ENCODE measurements at places on chromosomes 3 and 15.

GRCh38 chr3:107985496-107985895 is 105.3 kb downstream of the CD47 start:
- DNase-seq, result no peak

DNA sequence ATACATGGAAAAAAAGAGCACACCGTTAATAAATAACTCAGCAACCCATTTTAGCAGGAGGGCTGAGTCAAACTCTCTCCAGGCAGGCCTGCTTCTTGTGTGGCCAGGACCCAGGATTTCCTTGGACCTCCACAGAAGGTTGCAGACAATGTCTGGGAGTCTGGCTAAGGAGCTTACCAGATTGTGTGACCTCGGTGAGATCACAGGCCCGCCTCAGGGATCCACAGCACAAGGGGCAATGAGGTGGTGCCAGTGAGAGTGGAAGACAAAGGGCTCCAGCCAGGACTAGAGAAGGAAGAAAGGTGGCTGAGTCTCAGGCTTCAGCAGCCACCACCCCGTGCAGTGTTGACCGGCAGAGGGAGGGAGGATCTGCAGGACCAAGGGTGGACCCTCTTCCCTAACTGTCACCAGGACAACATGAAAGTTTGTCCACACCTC is 32.2 kb upstream of the SEC22A start:
- peak; percentile 12 for DNase-seq

GRCh38 chr3:151580591-151580990 is 119.7 kb upstream of the IGSF10 start:
- DNase-seq, result peak; percentile 93

- DNase-seq, result no peak
Observed at GRCh38 chr3:7254251-7254650, 393.3 kb downstream of the GRM7 start.

GRCh38 chr15:84915606-84915958 is 31.1 kb downstream of the SLC28A1 start:
- no peak for DNase-seq

- no peak for DNase-seq
Observed at GRCh38 chr3:34073111-34073510, 274.7 kb downstream of the PDCD6IP start.

DNA sequence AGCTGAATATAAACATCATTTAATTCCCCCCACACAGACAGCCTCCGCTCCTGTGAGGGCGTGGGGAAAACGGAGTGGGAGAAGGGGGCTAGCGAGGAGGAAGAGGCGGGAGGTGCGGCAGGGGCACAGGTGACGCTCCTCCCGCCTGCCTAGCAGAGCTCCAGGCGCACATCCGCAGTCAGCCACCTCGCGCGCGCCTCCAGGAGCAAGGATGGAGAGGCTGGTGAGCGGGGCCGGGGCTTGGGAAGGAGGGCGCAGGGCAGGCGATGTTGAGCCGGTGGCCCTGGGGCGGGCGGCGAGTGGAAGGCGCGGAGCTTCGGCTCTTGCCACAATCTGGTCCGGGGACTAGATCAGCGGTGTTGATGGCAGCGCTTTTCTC is at the start of gene CD200:
CD200 (plus strand) TSS at position 155 of the 379 bp plus-strand sequence; CDS start at position 212, 57 bp downstream.
- DNase-seq, result peak; percentile 57

- DNase-seq, result no peak
Observed at GRCh38 chr15:42734076-42734672, 2.8 kb downstream of the CDAN1 start.

- DNase-seq, result no peak
Observed at GRCh38 chr15:93274257-93274656, 185.2 kb upstream of the RGMA start.

DNA sequence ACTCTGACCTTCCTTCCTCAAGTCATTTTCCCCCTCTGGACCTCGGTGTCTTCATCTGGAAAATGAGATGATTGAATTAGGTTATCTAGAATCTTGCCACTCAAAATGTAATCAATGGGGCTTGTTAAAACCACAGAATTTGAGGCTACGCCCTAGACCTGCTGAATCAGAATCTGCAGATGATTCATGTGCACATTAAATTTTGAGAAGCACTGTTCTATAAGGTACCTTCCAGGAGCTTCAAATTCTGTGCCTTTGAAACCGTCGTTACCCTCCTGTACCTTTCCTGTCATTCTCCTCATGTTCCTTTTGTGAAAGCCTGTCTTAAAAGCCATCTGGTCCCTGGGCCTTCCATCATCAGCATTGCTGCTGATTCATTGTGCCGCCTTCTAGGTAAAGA is 172.4 kb upstream of the TOPAZ1 start:
- no peak for DNase-seq

DNA sequence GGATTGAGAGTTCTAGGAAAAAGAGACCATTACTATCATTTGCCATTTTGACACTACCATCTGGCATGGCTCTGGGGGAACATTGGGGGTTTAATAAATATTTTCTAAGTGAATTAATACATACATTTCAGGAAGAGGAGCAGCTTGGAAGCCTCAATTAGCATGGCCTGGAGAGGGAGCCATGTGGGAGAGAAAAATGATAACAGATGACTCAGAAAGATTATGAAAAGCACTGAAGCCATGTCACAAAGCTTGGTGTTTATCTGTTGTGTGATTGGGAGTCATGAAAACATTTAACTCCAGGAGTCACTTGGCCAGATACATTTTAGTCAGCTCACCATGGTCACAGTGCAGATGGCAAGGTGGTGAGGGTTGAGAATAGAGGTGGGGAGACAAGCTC is 121.0 kb downstream of the SSR3 start:
- DNase-seq, result peak; percentile 28

DNA sequence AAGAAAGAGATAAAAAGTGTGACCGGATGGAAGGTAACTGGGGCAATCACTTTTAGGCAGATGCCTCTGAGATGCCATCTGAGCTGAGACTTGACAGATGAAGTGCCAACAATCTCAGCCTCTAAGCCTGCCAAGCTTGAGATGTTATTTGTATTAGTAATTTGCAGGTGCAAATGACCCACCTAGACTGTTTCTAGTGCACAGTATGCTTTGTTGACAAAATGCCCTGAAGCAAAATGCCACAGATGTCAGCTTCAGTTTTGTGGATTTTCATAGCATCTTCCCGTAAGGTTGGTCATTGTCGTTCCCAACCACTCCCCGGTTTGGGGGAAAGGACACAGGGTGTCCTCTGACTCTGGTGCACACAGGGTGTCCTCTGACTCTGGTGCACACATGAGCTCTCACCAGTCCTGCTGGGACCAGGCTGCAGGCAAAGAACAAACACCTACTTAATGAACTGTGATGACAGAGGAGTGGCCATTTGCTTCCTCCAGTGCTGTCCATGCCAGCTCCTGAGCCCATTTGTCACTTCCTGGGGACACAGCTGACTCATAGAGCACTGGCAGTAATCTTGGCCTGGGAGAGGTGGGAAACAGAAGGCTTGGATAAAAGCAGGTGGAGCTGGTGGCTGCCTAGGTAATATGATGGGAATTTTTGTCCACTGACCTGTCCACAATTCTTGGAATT is 16.7 kb upstream of the PPP1R2 start:
- DNase-seq, result no peak

GRCh38 chr3:138678086-138678485 is 69.5 kb downstream of the FAIM start:
- DNase-seq, result no peak

DNA sequence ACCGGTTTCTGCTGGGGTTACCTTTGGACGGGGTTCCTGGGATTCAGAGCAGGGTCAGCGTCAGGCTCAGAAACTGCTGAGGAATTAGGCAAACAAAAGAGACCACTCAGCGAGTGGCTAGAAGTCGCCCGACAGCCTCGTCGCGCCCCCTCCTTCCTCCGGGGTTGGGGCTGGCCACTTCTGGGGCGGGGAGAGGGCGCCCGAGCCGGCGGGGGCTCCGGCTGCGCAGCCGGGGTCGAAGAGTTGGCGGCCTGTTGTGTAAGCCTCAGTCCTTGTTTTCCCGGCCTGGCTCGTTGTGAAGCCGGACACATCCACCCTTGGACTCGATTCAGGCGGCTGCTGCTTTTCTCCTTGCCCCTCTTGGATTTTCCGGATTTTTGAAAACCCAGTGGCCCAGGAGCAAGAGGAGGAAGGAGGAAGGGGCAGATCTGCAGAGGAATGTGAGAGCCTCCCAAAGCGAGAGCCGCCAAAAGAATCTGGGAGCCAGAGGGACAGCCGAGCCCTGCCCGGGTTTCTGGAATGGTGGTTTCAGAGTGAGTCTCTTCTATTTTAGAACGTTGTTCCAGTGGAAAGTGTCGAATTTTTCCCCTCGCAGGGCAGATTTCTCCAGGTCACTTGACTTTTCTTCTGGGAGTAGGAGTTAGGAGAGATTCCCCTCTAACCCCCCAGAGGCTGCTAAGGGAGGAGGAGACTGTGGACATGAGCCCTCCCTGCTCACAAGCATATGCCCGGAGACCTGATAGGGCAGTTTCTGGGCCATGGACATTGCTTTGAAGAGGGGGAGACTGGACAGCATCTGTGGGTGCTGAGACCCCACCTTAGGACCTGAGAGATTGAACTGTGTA is 666 bp downstream of the SNX33 start:
- peak; percentile 51 for DNase-seq

GRCh38 chr3:113783463-113783862 is 36.6 kb downstream of the ATP6V1A start:
- DNase-seq, result peak; percentile 99

GRCh38 chr15:67882487-67883233 is 42.8 kb upstream of the RNU6-1 start:
- DNase-seq, result peak; percentile 44

DNA sequence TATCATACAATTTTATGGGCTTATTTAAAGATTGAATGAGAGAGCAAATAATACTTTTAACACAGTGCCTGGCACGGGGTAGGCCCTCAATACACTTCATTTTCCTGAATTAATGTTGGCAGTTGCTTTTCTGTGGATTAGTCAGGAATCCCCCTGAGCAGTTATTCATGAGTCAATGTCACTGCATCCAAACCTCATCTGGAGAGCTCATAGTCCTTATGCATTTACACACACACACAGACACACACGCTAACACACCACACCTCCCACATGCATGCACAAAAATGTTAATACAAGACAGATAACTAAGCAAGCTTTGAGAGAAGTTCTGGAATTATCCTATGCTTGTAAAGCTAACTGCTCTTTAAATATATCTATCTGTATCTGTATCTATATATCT is 34.0 kb upstream of the TNFAIP8L3 start:
- peak; percentile 33 for DNase-seq

DNA sequence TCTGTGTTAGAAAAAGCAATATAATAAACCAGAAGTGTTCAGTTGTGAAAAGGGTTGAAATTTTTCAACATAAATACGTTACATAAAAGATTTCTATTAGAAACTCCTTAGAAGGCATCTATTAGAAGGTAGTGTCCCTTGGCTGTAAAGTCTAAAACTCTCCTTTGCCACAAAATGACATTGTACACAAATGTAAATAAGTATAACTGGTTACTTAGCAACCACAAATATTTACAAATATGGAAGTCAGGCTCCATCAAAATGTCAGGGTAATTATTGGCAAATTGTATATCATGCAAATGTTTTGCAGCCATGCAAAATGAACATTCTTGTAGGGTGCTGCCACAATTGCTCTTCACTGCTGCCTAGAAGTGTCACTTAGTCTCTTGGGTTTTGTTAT is 419.1 kb upstream of the CDIN1 start:
- no peak for DNase-seq

- DNase-seq, result peak; percentile 20
Observed at GRCh38 chr3:83193526-83193925, 1432.1 kb upstream of the GBE1 start.

GRCh38 chr3:195186041-195186709 is 84.8 kb downstream of the XXYLT1 start:
- no peak for DNase-seq

DNA sequence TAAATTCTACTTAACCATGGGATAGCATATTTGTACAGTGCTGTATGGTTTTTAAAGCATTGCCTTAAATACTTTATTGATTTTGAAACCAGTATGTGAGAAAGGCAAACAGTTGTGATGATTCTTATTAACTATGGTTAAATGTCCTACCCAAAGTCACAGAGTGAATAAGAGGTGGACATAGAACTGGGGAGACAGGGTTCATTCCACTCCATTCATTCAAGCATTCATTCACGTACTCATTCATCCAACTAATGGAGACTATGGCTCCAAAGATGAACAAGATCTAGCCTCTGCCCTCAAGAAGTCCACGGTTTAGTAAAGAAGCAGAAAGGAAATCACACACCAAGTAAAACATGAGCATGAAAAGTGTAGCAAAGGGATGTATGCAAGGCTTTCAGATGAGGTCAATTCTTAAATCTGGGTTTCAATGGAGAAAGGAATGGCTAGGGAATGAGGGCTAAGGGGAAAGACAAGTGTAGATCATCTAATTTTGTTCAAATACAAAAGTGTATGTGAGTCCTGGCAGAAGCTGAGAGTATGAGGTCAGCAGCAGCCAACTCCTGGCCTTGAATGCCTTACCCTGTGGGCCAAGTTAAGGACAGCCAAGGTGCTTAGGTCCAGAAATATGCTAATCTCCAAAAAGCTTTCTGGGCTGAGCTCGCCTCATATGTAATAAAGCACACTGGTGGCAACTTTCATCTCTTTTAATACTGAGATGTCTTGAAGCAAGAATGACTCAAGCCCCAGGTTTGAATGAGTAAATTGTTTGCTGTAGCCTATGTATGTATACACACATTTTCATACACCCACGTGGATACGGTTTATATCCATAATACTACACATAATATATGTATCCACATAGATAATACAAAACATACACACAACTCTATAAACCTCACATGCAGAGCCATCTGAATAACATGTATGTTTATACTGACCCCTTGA is 4.3 kb downstream of the TNIK start:
- no peak for DNase-seq

DNA sequence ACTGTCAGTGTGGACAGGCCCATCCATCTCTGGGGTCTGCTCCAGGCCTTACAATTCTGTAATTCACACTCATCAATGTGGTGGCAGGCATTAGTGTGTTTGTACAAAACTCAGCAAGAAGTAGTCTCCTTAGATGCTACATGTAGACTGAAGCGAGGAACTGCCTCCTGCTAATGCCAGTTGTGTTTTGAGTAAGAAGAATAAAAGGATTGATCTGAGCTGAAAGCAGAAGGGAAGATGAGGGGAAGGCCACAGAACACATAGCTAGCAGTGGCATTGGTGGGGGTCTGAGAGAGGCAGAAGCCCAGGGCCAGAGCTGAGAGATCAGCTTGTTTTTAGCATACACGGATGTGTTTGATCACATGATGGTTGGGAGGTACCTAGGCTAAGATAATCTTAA is 144.1 kb downstream of the TIGIT start:
- no peak for DNase-seq

DNA sequence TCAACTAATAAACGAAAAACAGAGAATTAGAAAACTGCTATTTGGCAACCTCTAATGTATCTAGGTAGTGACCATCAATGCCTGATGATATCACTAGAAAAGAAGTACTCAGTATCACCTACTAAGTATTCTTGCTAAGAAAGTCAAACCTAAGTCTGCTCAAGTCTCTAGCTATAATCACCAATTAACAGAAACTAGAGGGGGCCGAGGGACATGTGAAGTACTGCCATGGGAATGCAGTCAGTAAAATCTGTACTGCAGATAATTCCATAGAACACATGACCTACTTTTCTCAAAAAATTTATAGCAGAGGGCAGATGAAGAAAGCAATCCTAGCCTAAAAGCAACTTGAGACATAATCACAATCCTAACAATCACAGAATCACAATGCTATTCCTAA is 51.4 kb downstream of the CPEB1 start:
- no peak for DNase-seq

GRCh38 chr3:48852151-48852550 is 4.5 kb upstream of the PRKAR2A start:
- DNase-seq, result no peak

- no peak for DNase-seq
Observed at GRCh38 chr15:70066004-70066403, 31.7 kb downstream of the TLE3 start.
